ENCODE measurements at places on chromosomes 11 and 22. TPM values are rescaled to one million over a fixed set of nuclear protein-coding genes. Genes with fewer than 3 reads are reported as not detected.

SLC22A6 gene
- total RNA-seq: not detected

SAA4 gene
- total RNA-seq: not detected

ANO9 gene
- 0.68 TPM for total RNA-seq

RAD9A gene
- total RNA-seq: 23.0 TPM

LTO1 gene
- total RNA-seq: 23.6 TPM

- no peak for DNase-seq
Measured at GRCh38 chr11:128349650-128350299, 237.6 kb downstream of the ETS1 start.

GRCh38 chr11:6927030-6927617 is 898 bp downstream of the ZNF215 start:
- no peak for DNase-seq

DNA sequence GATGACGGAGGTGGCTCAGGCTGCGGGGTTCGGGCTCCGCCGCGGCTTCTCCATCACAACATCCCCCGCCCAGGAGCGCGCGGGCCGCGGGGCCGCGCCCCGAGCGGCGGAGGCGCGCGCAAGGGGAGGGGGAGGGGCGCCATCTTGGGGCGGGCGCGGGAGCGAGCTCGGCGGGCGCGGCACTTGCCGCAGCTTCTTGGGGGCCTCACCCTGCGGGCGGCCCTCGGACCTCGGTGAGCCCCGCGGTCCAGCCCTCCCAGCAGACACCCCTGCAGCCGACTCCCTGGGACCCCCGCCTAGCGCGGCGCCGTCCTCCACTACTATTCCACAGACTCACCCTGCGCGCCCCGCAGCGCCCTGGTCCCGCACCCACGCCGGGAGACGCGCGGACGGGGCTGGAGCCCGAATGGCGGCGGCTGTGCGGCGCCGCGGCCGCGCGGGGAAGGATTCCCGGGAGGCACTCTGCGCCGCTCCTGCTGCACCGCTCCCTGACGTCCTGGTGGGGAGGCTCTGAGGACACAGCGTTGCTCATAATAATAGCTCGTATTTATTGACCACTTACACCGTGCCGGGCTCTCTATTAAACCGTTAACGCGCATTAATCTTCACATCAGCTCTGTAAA is at the start of gene APBB1:
Gene APBB1 (minus strand): TSS at position 86 of the 623 bp plus-strand sequence. CDS start 7,747 bp downstream, outside the sequence.
- no peak for DNase-seq

GRCh38 chr11:76229690-76230240 is 23.5 kb upstream of the WNT11 start:
- DNase-seq: no peak

DNA sequence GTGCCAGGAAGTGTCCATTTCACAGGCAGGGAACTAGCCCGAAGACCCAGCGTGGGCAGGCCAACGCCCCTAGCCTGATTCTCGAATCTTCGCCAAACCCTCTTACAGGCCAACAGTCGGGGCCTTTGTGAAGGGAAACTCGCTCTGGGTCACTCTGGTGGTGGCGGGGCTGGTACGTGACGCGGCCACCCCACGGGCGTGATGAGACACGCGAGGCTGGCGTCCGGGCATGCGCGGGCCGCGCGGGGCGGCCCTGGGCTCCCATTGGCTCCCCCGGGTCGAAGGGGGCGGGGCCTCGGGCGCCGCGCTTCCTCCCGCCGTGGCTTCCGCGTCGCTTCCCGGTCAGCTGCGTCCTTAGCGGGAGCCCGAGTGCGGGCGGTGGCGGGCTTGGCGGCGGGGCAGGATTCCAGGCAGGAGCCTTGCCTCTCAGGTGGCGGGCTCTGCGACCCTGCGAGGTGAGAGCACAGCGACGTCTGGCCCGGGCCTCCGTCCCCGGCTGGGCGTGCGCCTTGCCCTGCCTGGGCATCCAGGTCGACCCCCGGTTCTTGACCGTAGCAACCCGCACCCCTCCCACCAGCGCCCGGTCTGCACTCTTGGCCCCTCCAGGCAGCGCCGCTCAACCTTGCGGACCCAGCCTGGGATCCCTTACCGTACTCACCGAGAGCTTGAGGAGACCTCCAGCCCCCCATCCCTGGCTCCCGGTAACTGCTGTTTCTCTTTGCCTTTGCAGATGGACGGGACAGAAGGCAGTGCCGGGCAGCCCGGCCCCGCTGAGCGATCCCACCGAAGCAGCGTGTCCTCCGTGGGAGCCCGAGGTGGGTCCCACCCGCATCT is at the start of gene FRMD8:
Gene FRMD8 (plus strand): TSS at position 331 of the 834 bp plus-strand sequence. CDS start 400 bp downstream, at position 731.
- DNase-seq: peak; percentile 74

- DNase-seq: no peak
Measured at GRCh38 chr22:24871611-24872205, 65.7 kb downstream of the SGSM1 start.

DNA sequence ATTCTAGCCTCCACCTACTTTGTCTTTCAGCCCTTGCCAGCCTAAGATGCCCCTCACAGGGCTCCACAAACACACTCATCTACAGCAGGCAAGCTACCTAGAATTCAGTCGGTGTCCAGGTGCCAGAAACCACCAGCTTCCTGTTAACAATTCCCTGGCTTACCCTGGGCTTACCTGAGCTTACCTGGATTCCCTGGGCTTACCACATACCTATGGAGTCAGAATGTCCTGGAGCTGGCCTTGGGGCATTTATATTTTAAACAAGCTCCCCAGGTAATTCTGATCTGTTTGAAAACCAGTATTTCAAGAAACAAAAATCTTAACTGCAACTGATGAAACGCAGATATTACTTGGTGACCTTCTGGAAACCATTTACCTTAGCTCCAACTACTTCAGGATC is 123.6 kb downstream of the SLC1A2 start:
- no peak for DNase-seq

DNA sequence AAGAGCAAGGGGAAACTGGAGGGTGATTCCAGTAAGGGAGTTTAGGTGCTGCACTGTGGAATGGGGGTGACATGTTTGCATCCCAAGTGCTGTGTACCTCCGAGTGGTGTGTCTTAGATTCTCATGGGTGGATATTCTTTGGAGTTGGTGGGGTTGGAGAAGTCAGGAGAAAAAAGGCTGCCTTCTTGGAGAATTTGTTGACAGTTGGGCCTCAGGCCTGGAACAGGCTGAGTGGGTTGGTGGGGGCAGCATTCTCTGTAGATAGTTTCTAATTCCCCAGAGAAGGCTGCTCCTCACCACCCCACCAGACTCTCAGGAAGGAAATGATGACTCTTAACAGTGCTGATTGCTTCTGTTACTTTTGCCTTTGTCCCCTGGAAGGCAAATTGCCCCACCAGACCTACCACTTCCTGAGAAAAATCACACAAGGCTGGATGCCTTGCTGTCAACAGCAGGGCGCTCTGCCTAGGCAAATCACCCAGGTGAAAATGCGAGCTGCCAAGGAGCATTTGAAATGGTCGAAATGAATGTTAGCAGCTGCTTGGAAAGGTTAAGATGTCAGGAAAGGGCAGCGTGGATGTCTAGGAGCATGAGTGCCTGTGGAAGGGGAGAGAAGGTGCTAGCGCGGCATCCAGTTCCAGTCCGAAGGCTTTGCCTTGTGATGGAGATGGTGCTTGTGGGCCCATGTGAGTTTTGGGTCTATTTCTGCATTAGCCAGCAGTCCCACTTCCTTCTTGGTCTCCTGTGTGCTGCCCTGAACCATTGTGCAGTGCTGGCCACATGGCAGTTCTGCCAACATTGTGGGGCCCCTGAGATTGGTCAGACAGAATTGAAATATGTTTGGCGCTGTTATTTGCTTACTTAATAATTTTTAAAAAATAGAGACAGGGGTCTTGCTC is 29.7 kb upstream of the SORL1-AS1 start:
- no peak for DNase-seq

GRCh38 chr11:8768625-8769333 is 86.2 kb downstream of the RPL27A start:
- DNase-seq: peak; percentile 62

DNA sequence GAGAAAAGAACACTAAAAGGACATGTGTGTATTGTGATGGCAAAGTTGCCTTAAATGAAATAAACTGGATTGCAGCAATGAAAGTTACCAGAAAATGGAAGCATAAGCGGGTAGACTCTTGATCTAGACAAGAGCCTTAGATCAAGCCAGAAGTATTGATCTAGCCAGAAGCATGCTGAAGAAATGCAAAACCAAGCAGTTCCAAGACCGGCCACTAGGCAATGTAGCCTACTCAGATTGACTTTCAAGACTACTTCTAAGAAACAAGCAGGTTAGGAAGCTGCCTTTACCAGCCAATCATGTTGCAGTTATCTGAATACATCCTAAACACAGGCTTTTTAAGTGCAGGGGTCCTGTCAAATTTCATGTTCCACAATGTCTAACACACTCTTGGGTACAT is 54.6 kb downstream of the KCNA4 start:
- DNase-seq: no peak

- no peak for DNase-seq
Measured at GRCh38 chr22:44642096-44642644, 59.8 kb upstream of the PRR5 start.

GRCh38 chr22:39405346-39406085 is 5.9 kb downstream of the TAB1 start:
- peak; percentile 30 for DNase-seq

- DNase-seq: no peak
Measured at GRCh38 chr11:290621-291231, 1.8 kb downstream of the PGGHG start.

GRCh38 chr11:130533113-130533798 is 84.8 kb downstream of the ADAMTS15 start:
- DNase-seq: no peak

- no peak for DNase-seq
Measured at GRCh38 chr11:129289350-129290040, 86.2 kb upstream of the BARX2 start.

GRCh38 chr22:38871360-38872171 is 450 bp downstream of the CBX6 start:
- DNase-seq: no peak

GRCh38 chr22:36212901-36213300 is 11.3 kb upstream of the APOL4 start:
- no peak for DNase-seq

All from thoracic aorta (tissue), 2 donors.